ENCODE measurements at places on chromosomes 1 and 21.

DNA sequence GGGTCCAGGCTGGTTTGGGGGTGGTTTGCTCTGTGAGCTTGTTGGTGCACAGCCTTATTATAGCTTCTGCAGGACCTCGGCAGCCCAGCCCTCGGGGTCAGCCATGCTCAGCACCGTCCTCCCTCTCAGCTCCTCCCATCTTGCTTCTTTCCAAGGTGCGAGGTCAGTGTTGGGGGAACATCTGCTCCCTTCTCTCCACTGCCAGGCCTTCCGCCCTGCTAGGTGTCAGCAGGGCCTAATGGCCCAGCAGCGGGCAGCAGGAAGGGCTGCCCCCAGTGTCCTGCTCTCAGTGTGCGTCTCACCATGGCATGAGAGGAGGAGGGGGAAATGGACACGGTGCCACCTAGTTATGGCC lies 36.5 kb upstream of the LRRC3 start:
- DNase-seq: no peak

- DNase-seq: no peak
These were observed 71.2 kb upstream of the GJB5 start for GRCh38 chr1:34683616-34684015.

DNA sequence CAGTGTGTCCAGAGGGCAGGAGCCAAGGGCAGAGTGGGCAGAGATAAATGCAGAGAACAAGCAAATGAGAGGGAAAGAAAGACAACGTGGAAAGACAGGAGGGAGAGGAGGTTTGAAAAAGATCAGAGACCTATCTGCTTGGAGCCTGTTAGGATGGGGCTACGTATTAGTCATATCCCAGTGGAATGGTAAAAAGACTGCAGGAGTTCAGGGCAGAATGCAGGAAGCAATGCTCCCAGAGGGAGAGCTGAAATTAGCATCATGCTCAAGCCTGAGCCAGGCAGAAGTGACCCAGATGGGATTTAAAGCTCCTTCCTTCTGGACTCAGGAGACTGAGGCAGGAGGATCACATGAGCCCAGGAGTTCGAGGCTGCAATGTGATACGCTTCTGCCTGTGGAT lies 261.3 kb upstream of the CHRM3 start:
- DNase-seq: no peak

DNA sequence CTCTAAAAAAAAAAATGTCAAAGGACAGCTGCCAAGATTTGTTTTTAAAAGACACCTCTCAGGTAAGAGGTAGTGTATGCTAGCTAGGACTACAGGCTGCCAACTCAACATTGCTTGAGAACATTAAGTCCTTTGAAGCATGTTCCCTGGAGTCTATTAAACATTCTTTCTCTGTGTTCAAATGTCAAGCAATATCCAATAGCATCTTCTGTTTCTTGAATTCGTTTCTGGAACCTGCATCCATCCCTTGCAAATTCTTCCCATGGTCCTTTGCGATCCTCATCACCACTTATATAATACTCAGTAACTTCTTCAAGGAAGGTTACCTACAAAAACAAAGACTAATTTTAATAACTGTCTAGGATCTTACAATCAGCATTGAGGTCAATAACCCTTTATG lies 5.6 kb downstream of the PPP1R15B start:
- DNase-seq: no peak

DNA sequence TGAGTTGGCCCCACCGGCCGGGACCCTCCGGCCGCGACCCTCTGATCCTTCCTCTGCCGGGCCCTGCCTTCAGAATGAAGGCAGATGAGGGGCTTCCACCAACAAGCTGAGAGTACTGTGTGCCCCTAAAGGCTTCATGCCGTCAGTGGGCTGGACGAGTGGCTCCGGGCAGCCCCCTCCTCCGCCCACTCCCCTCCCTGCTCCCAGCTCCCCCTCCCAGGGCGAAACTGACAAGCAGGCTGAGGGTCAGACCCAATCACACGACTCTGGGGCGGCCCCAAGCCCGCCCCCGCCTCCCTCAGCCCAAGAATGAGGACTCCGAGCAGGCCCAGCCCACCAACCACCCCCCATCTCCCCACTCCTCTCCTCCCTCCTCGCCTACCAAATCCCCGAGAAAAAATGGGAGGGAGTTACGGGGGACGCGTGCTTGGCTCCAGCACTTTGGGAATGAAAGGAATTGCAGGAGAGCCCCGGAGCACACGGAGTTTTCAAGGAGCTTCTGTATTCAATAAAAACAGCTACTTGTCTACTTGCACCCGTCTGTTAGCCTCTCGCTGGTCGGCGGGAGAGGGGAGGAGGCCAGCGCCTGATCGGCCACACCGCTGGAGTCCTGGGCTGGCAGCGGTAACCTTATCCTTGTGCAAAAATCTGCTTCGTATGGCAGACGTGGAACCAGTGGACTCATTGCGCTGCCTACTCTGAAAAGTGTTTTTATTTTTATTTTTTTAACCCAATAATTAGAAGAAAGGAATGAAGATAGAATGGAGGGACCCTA lies at the start of gene COL11A1:
Gene COL11A1, minus strand, starts transcription at position 147 of the 775 bp plus-strand sequence. CDS start 344 bp downstream, outside the sequence.
- no peak for DNase-seq

DNA sequence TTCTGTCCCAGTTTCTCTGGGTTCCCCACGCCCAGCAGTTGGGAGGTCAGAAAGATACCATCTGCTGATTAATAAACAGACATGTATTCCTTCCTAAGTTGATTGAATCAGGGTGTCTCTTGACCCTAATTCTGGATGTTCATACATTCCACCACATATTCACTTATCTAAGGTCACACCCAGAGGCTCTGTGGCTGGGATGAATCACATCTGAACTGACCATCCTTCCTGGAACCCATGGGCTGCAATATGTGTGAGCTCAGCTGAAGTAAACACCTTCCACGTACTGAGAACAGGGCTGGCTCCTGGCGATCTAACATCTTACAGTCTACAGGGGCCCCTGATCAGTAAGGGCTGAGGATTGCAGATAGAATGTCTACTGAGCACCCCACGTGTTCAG lies 20.5 kb upstream of the TRABD2B start:
- DNase-seq: no peak

DNA sequence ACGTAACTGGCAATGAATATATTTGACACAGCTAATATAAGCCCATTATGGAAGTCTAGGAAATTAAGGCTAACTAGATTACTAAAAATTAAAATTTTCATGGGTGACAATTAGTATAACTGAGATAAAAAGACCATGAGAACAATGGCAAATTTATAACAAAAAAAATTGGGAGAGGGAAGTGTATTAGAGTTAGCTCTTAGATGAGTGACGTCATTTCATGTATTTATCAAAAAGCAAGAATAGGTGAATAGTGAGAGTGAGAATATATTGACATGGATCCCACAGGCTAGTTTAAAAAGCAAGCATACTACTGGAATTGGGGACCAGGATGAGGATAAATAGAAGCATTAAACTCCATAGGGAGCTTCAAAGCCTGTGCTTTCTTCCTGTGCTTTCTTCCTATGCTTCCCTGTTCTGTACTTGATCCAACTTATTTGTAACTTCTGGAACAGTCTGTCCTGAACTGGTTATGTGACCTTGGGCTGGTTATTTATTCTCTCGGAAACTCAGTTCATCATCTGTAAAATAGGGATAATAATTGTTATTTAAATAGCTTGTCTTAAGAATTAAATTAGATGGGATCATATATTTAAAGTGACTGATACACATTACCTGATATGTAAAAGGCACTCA lies 9.1 kb downstream of the BCL9 start:
- DNase-seq: no peak

DNA sequence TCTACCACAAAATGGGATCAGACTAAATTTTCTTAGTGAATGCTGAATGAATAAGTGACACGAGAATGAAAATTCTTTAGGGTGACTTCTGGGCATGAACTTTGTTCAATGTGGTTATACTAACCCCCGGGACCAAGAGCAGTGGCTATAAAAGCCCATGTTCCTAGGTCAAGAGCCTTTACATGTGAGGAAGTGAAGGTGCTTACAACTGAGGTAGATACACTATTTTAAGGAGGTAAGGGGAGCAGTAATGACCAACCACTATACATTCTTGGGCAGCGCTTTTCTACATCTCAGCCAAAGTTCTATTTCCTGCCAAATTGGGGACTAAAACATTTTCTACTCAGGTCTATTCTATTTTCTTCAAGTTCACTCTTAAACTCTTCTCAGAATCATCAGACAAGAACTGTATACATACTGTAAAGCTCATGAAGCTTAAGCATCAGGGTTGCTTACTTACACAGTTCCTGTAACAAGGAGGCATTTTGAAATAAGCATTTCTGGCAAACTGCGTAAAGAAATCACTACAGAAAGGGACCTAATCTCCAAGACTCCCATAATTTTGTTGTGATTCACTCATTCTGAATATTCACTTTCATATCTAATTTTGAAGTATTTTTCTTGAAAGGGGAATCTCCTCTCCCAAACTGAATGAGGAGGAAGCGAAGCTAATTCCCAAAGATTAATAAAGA lies 8.5 kb upstream of the ARHGAP29 start:
- no peak for DNase-seq

- DNase-seq: no peak
These were observed 285.6 kb upstream of the FMN2 start for GRCh38 chr1:239805851-239806772.

GRCh38 chr1:246383791-246384190 lies 123.3 kb downstream of the SMYD3 start:
- no peak for DNase-seq

DNA sequence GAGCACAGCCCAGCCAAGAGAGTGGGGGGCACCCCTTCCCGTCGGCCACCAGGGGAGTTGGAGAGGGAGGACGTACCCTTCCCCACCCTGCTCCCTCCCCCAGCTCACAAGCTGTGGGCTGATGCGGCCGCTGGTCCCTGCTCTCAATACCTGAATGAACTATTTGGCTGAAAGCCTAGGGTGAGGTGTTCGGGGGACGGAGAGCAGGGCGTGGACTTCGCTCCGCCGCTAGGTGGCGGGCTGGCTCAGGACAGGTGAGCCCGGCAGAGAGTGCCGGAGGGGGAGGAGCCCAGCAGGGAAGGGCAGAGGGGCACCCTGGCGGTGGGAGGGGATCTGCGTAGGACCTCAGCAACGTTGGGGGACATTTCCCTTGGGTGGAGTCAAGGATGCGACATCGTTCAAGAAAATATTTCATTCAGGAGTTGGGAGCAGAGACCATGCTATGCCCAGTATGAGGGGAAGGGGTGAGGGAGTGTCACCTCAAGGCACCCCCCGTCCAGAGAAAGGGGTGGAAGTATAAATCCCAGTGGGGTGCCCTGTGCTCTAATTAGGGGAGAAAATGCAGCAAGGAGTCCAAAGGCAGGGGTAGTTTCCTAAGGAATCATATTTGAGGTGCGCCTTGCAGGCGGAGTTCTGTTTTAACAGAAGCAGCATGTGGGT lies 12.0 kb upstream of the RHBG start:
- DNase-seq: peak; percentile 37

DNA sequence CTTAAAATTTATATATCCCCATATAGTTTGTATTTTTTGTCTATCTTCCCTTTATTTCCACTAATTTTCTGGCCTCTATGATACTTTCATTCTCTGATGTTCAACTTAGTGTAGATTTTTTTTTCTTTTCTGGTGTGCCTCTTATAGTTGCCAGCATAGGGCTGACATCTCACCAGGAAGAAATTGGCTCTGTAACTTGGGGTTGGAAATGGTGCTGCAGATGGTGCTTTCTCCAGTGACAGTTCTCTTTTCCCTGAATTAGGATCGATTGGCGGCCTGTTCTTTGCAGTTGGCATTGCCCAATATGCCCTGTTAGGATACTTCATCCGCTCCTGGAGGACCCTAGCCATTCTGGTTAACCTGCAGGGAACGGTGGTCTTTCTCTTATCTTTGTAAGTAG lies 50.3 kb downstream of the SLC22A15 start:
- no peak for DNase-seq

DNA sequence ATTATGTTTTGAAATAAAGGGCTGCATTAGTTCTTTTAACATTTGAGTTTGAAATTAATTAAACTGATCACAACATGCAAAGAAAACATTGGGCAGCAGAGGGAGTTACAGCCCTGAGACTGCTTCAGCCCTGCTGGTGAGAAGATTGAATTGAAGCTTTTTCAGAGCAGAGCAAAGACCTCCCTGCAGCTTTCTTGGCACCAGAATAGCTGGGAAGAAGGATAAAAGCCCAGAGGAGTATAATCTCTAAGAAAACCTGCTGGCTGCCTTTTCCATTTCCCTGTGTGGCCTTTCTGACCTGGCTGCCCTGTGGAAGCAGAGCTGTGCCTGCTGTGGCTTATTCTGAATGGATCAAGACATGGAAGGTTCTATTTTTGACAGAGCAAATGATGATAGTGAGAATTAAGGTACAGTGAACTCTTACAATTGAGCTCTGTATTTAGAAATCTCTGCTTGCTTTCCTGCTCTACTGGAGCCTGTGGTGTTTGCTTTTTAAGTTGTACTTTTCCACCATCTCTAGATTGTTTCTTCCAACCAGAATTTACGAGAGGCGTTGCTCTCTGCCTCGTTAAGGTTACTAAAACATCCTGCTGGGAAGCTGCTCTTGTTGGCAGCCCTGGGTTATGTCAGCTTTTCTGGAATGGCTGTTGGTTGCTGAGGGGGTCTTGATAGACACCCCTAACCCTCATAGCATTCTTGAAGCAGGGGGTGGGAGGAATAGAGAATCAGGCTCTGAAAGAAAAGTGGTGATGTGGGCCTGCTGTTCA lies 9.9 kb downstream of the SNRPE start:
- peak; percentile 38 for DNase-seq

- DNase-seq: no peak
These were observed 11.5 kb upstream of the LRRC71 start for GRCh38 chr1:156908955-156909354.

- DNase-seq: no peak
These were observed 219.6 kb downstream of the PDE4B start for GRCh38 chr1:66012106-66012784.

GRCh38 chr1:200837931-200838571 lies 34.7 kb upstream of the GPR25 start:
- DNase-seq: no peak

GRCh38 chr1:205792961-205793673 lies 17.8 kb upstream of the RAB29 start:
- DNase-seq: no peak

All from left renal pelvis (tissue), 4 donors.